ENCODE measurements at places on chromosomes 12 and 14.

GRCh38 chr12:132046561-132046960 is 96.8 kb downstream of the EP400 start:
- DNase-seq: peak; percentile 82

DNA sequence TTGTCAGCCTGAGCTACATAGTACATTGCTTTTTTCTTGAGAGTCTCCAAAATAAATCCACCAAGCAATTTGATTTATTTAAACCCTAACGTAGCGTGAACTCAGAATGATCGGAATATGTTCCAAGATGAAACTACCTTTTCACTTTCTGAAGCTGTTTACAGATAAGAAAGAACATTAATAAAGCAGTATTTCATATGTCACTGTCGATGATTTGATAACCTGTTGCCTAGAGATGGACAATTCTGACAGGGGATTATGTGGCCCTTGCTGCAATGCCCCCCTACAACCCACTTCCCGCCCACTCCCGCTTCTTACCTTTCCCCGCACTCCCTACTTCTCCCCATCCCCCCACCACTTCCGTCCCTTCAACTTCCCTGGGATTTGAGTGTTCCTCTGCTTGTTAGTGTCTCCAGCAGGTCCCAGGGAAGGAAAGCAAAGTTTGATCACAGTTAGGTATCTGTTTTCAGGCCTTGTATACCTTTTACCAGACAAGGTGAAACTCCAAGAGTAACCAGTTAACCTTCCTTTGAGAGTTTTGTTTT is 229.2 kb upstream of the HMGA2 start:
- no peak for DNase-seq

- no peak for DNase-seq
These were observed 1.1 kb downstream of the IKZF4 start for GRCh38 chr12:56021889-56022497.

DNA sequence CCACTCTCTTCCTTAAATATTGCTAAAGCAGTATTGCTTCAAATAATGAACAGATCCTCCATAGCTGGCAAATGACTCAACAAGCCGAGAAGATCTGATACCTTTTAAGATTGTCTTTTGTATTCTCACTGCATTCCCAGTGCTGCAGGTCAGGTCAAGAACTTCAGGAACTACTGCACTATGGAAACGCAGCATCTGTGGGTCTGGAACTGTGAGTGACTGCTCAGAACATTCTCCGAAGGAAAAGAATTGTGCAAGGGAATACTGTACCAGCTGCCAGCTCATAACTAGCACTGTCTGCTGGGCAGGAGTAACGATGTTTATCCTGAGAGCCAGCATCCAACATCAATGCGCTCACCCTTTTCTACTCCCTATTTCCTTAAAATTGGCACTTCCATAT is 348.0 kb upstream of the SOX5 start:
- no peak for DNase-seq

DNA sequence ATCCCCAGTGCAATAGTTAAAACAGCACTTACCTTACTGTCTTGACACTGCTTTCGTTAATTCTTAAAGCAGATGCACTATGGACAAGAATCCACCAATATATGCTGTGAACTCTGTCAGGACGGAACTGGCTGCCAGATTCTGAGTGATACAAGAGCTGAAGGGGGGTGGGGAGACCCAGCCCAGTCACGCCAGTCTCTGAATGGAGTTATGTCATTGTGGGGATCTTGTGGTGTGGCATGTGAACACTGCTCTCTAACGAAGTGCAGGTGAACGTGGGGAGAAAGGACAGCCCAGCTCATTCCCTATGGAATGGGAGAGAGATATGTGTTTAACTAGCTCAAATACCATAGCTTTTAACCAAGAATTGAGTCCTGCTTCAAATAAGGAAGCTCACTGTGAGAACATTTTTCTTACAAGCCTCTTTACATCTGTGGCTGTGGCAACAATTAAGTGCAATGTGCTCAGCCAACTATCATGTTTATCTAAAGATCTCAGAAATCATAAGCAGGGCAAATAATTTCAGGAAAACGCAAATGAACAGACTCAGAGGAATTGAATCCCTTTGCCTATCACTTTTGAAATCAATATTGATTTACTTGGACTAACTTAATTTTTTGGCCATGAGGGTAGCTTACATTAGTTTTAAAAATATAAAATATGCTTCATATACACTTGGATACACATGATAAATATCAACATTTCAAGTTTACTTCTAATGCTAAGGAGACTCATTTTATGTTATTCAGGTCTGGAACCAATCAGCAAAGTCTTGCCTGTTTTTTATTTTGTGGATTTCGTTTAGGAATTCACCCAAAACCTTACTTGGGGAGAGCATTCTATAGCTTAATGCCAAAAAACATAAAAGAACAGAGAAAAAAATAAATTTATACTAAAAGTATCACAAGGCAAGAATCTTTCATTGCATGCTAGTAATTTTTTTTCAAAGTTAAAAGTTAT is at the start of gene LUM:
TSS of gene LUM (minus strand) at position 129 of the 960 bp plus-strand sequence. CDS start 2,515 bp downstream, outside the sequence.
- peak; percentile 84 for DNase-seq

GRCh38 chr12:75774261-75775052 is 257.1 kb downstream of the PHLDA1 start:
- DNase-seq: no peak

- no peak for DNase-seq
These were observed 83.5 kb downstream of the RIMBP2 start for GRCh38 chr12:130632642-130633041.

GRCh38 chr12:130526813-130527212 is 189.1 kb downstream of the PIWIL1 start:
- no peak for DNase-seq

DNA sequence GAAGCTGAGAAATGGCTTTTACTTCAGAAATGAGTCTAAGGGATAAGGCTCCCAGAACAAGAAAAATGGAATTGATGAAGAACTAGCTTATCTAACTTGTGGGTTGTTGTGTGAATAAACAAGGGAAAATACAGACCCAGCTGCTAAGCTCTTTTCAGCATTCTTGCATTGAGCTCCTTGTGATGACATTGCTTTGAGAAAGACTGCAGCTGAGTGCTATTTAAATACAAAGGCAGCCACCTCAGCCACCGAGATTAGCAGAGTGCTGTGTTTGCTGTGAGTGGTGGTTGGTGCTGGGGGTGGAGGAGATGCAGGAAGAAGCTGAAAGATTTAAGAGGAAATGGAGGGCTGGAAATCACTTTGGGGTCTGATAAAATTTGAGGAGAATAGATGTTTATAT is 396.0 kb upstream of the PRICKLE1 start:
- no peak for DNase-seq

GRCh38 chr12:68675101-68675842 is 11.5 kb upstream of the NUP107 start:
- DNase-seq: no peak

DNA sequence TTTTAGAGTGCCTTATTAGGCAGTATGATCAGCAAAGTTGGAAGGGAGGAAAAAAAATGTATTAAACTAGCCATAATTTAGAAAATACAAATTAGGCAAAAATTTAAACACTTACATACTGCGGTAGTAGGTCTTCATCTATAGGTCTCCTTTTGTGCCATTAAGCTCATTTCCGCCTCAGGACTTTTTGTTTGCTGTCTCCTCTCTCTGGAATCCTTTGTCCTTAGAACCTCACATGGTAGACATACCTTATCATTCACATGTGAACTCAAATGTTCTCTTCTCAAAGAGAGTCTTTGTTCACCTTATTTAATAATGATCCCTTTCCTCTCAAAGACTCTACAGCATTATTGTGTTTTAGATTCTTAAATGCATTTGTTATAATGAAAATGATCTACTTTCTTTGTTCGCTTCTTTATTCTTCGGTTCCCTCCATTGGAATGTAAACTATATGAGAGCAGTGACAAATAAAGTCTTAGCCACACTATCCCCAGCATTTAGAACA is 14.7 kb downstream of the FANCM start:
- no peak for DNase-seq

DNA sequence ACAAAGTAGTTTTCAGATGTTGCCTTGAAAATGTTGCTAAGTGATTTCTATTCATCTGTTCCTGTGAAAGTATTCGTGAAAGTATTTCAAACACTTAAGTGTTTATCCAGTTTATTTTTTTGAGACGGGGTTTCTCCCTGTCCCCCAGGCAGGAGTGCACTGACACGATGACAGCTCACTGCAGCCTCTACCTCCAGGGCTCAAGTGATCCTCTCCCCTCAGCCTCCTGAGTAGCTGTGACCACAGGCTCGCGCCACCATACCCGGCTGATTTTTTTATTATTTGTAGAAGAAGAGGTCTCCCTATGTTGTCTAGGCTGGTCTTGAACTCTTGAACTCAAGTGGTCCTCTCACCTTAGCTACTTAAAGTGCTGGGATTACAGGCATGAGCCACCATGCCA is 1.7 kb downstream of the ZDHHC17 start:
- DNase-seq: no peak

DNA sequence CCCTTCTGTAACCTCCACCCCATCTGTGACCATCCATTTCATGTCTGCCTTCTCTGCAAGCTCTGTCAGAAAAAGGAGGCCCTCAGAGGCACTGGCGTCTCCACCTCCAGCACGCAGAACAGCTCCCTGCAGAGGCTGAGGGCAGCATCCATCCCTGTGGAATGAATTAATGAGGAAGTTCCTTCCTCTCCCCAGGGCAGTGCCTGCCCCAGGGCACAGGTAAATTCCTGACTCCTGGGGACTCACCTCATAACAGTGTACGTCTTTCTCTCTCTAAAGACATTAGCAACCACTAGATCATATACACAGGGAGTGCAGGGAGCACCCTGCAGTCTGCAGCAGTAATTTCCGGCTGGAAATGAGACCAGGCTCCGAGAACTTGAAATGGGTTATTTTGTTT is 155.0 kb upstream of the TMEM132C start:
- DNase-seq: no peak

DNA sequence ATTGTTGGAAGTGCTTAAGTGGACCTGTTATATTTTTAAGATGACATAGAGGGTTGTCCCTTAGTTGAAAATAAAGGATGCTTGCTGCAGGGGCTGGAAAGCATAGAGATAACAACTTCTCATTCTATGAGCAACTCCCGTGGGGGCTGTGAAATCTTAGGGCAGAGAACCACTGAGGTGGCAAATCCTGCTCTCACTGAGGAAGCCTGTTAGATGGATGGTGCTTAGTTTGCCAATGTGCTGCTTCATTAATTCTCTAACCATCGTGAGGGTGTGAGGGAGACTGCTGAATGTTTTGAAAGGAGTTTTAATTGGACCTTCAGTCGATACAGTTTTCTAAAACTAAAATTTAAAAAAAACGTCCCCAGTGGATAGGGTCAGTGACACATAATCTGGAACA is 46.5 kb downstream of the PTPRO start:
- no peak for DNase-seq

DNA sequence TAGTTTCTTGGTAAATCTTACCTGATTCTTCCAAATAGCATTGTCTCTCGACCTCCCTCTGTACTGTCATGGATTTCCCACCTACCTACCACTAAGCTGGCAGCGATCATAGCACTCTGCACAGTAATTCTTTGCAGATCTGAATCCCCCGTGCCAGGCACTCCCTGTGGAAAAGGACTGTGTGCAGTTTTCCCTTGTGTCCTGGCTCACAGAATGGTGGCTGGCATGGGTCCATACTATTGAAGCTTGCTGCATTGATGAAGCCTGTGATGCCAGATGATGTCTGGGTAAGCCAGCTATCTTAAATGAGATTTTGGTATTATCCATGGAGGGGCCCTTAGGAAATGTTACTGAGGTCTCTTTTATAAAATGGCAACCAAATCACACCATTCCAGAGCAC is 135.7 kb downstream of the RPAP3 start:
- no peak for DNase-seq

GRCh38 chr14:53952533-53952932 is 4.1 kb downstream of the BMP4 start:
- DNase-seq: no peak

- no peak for DNase-seq
These were observed 11.1 kb upstream of the EGLN3 start for GRCh38 chr14:33962016-33962415.

- DNase-seq: no peak
These were observed 17.0 kb downstream of the VCPKMT start for GRCh38 chr14:50099335-50099734.

DNA sequence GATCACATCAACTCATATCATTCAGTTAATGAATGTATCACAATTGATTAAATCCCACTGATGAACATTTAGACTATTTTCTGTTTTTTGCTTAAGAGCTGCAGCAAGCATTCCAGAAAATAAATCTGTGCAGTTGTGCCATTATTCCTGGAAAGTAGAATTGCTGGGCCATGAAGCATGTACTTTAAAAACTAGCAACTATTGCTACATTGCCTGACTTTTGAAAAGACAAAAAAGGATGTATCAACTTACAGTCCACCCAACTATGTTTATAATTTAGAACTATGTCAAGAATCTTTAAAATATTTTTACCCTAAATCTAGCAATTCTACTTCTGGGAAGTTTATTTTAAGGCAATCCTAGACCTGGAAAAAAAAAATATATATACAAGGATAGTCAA is 33.4 kb upstream of the ERGIC2 start:
- DNase-seq: no peak

DNA sequence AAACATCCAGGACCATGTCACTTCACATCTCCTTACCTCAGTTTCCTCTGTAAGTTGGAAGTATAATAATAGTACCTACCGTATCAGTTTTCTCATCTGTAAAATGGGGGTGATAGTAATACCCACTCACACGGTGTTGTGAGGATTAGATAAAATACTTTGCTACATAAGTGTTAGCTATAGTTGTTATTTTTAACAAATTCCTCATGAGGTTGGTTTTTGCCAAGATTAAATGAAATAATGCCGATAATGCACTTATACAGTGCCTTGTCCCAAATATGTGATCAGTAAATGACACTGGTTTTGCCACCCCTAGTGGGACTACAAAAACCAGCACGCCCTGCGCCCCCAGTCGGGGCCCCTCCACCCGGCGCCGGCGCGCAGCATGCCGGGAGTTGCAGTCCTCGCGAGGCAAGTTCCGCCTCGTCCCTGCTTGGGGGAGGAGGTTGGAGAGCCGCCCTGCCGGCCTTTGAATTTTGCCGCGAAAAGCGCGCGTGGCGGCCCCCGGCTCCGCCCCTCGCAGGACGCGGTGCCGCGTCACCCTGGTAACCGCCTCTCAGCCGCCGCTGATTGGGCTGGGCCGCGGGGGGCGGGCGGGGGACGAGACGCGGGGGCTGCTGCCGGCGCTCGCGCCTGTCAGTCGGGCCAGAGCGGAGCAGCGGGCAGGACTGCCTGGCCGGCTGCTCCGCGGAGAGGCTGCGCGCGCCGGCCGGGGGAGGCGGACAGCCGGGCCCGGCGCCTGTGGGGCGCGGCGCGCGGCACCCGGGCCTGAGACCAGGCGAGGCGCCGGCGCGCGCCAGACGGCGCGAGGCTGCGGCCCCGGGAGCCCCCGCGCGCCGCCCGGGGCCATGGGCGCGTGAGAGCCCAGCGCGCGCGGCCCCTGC is at the start of gene FAM222A:
TSS of gene FAM222A (plus strand) at position 639 of the 884 bp plus-strand sequence. CDS start 30,322 bp downstream, outside the sequence.
- DNase-seq: peak; percentile 71

- DNase-seq: no peak
These were observed 36.3 kb downstream of the STON2 start for GRCh38 chr14:81363746-81364378.

GRCh38 chr12:12244341-12244740 is 22.5 kb downstream of the LRP6 start:
- DNase-seq: no peak

DNA sequence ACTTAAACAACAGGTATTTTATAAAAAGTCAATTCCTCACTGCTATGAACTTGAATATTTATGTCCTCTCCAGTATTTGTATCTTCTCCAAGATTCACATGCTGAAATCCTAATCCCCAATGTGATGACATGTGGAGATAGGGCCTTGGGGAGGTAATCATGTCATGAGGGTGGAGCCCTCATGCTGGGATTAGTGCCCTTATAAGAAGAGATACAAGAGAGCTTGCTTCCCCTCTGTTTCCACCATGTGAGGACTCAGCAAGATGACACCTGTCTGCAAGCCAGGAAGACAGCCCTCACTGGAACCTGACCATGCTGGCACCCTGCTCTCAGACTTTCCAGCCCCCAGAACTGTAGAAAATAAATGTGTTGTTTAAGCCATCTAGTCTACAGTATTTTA is 36.2 kb downstream of the OSBPL8 start:
- no peak for DNase-seq
